Endothelial cell of umbilical vein (primary cell): ENCODE measurements at places on chromosomes 3 and 15. TPM values are rescaled to one million over a fixed set of nuclear protein-coding genes. Genes with fewer than 3 reads are reported as not detected.

Gene GPR171
- polyA plus RNA-seq: not detected in 2 replicates

Gene MYL3
- not detected in 2 replicates for polyA plus RNA-seq

Gene SRGAP3
- 0.02 and 0.06 TPM in 2 replicates for polyA plus RNA-seq

Gene MME
- 5.6 and 6.0 TPM in 2 replicates for polyA plus RNA-seq

Gene AQR
- 18.7 and 18.9 TPM in 2 replicates for polyA plus RNA-seq

Gene GAP43
- polyA plus RNA-seq: 0.06 TPM in 1 of 2 replicates, not detected in the other

Gene DUOXA2
- not detected in 2 replicates for polyA plus RNA-seq
